ENCODE measurements at places on chromosomes 13 and 19.

GRCh38 chr13:95620825-95621498 is 23.5 kb downstream of the DZIP1 start:
- DNase-seq, result no peak

DNA sequence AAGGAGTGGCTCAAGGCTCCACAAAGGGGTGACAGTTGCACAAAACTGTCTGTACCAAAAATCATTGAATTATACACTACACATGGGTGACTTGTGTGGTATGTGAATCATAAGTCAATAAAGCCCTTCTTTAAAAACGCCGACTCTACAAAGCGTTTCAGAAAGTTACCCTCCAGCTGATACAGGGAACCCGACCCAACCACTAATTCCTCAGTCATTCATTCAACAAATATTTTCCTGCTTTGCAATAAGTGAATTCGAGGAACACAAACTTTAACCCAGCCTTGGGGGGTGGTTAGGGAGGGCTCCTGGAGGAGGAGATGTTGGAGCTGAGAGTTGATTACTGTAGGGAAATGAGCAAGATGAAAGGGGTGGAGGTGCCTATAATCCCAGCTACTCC is 32.0 kb downstream of the LTBP4 start:
- DNase-seq, result no peak

- no peak for DNase-seq
Measured at GRCh38 chr13:89923736-89924135, 1423.8 kb upstream of the MIR17HG start.

GRCh38 chr19:30557927-30558557 is 185.9 kb downstream of the ZNF536 start:
- no peak for DNase-seq

GRCh38 chr13:47170971-47171370 is 274.1 kb upstream of the HTR2A start:
- DNase-seq, result no peak

DNA sequence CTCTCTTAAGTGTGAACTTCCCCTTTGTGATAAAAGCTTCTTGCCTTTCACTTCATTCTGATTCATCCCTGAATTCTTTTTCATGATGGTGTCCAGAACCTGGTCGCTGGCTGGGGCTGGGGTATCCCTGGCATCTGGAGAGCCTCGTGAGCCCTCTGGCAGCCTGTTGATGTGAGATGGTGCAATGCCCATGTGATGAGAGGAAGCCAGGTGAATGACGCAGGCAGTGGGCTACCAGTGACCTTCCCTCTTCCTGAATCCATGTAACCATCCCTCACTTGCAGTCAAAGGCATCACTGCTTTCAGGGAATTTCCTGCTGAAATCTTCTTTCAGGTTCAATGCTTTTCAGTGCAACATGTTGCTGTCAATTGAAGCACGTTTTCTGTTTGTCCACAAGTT is 158.6 kb upstream of the SLC10A2 start:
- DNase-seq, result no peak

- no peak for DNase-seq
Measured at GRCh38 chr13:74203576-74203975, 69.4 kb upstream of the KLF12 start.

GRCh38 chr13:41916173-41916954 is 44.5 kb downstream of the VWA8 start:
- no peak for DNase-seq

- DNase-seq, result no peak
Measured at GRCh38 chr19:4152241-4152998, 1.0 kb upstream of the CREB3L3 start.

GRCh38 chr13:79457948-79458347 is 23.0 kb upstream of the NDFIP2 start:
- DNase-seq, result no peak

DNA sequence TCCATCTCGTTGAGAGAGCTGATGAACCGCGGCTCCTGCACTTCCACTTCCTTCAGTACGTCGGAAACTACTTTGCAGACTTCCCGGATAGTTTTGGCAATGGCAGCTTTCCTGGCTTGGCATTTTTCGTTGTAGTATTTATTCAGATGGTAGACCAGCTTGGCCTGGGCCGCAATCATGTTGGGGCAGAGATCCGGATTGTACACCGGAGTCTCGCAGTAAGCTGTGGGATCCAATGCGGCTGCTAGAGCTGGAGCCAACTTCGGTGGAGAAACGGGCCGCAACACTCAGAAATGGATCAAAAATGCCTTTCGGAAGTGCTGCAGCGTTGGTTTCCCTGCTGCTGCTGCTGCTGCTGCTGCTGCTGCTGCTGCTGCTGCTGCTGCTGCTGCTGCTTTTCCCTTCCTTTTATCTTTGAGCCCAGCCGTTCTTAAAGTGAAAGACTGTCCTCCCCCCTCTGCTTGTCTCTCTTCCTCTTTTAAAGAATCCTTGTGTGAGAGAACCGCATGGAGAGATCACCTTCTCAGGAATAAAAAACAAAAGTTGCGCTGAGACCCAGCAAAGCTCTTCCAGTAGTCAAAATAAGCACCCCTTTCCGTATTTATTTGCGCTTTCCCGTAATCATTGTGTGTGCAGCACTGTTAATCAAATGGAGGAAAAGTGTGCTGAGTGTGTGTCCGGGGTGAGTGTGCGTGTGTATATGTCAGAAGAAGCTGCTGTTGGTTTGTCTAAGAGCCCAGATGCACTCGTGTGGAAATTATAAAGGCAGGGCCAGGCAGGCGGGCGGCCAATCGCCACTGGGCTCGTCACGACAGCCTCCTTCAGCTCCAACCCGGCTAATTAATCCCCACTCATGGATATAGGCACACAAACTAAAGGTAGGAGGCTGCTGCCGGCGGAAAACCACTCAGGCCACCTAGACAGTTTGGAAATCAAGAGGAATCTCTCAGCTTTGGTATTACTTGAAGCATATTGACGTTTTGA is at the start of gene MAB21L1:
Gene MAB21L1 (minus strand): TSS at position 730 of the 984 bp plus-strand sequence. CDS start 551 bp downstream, at position 179.
- peak; percentile 19 for DNase-seq

GRCh38 chr13:113647351-113648215 is 10.4 kb downstream of the ATP4B start:
- DNase-seq, result peak; percentile 83

DNA sequence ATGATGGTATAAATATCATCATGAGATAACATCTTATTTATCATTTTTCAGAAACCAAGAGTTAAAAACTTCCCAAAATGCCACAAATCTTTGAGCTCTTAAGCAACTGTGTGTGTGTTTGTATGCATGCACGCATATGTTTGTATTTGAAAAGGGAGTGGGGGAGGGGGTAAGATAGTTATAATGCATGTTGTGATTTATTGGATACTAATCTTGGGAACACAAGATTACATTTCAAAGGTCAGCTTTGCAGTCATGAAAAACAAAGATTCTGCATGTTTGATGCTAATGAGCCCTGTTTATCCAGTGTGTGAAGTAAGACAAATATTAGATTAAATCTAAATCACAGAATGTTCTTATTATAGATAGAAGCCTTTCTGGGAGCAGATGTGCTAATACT is 355.9 kb downstream of the DCT start:
- DNase-seq, result no peak

DNA sequence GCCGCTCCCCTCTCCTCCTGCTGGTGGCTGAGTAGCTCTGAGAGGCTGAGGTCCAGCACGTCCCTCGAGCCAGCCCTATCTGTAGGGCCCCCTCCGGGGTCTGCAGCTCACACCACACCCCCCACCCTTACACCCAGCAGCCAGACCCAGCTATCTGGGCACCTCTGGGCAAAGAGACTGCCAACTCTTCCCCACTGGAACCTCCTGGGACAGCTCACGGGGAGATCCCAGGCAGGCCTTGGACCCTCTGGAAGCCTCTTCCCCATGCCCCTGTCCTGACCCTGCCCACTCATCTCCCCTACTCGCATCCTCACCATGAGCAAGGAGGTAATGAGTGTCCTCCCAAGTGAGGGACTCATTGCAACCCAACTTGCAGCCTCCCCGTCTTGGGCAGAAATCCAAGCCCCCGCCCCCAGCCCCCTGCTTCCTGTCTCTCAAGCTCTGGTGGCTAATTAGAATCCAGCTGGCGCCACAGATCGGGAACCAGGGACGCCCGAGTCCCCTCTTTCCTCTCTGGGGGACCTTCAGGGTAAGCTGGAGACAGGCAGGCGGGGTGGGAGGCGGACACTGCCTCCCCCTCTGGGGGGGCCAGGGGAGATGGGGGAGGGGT is 22.1 kb downstream of the ADGRL1 start:
- no peak for DNase-seq

- DNase-seq, result no peak
Measured at GRCh38 chr13:75362026-75362425, 119.9 kb downstream of the TBC1D4 start.

DNA sequence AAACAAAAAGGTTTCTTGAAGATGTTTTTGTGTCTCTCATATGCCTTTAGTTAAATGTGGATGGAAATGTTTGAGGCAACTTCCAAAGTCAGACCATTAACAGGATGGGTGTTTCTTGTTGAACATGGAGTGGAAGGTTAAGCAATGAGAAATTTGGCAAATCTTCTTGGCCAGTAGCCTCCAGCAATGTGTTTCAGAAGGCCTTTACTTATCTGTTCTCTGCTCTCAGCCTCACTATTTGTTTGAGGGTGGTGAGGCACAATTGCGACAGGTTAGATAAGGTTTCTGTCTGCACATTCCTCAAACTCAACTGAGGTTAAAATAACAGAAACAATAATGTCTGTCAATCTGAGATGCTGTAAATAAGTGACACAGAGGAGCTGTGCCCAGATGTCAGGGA is 1019.0 kb downstream of the DIAPH3 start:
- DNase-seq, result no peak

DNA sequence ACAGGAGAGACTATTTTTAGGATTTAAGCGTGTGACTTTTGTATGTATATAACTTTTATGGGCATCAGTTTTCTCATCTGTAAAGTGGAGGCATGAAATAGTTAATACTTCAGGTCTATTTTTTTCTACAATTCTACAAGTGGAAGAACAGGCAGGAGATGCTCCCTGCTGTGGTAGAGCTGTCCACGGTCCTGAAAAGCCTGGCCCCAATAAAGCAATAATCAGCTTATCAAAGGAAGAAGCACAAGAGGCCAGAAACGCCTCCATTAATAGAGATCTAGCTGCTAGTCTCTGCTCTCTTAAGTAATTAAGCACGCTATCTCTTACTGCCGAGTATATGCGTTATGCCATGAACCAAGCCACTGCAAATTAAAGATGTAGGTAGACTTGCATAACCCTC is 28.0 kb upstream of the WASF3 start:
- no peak for DNase-seq

GRCh38 chr13:62292714-62293480 is 877.2 kb upstream of the PCDH20 start:
- DNase-seq, result no peak

DNA sequence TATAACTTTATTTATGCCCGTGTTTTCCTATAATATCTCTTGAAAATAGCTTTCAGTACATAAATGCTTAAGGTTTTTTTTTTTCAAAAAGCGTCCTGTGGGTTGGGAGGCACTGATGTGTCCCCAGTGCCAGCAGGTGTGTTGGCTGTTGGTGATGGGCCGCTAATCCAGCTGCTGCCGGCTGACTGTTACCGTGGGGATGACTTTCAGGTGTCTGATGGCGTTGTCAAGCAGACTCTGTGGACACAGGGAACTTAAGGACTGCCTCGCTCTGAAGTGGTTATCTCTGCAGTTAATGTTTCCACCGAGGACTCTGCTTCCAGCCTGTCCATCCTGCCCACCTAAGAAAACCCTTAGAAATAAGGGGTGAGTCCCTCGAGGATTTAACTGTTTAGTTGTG is 94.5 kb downstream of the ANKRD10 start:
- DNase-seq, result no peak

- no peak for DNase-seq
Measured at GRCh38 chr13:22848539-22849052, 332.2 kb upstream of the SGCG start.

DNA sequence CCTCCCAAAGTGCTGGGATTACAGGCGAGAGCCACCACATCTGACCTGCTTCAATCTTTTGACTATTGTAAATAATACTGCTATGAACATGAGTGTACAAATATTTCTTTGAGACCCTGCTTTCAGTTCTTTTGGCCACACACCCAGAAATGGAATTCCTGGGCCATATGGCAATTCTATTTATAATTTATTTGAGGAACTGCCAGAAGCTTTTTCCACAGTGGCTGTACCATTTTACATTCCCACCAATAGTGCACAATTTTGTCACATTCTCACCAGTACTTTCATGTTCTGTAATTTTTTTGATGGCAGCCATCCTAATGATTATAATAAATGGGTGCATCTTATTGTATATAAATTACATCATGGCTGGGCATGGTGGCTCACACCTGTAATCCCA is 13.7 kb upstream of the FCER2 start:
- no peak for DNase-seq

DNA sequence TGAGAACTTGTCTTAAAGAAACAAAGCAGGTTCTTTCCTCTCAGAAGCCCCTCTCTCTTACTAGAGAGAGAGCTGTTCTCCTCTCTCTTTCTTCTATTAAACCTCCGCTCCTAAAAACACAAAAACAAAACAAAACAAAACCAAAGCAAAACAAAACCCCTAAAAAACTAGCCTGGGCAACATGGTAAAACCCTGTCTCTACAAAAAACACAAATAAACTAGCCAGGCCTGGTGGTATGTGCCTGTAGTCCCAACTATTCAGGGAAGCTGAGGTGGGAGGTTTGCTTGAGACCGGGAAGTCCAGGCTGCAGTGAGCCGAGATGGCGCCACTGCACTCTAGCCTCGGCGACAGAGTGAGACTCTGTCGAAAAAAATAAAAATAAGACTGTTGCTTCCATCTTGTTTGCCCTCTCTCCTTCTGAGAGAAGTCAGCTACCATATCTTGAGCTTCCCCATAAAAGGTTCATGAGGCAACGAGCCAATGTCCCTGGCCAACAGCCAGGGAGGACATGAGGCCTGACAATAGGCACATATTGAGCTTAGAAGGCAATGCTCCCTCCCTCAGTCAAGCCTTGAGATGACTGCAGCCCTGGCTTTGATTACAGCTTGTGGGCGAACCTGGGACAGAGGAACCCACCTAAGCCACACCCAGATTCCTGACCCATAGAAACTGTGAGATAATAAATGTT is 17.5 kb upstream of the FLT3 start:
- DNase-seq, result no peak

DNA sequence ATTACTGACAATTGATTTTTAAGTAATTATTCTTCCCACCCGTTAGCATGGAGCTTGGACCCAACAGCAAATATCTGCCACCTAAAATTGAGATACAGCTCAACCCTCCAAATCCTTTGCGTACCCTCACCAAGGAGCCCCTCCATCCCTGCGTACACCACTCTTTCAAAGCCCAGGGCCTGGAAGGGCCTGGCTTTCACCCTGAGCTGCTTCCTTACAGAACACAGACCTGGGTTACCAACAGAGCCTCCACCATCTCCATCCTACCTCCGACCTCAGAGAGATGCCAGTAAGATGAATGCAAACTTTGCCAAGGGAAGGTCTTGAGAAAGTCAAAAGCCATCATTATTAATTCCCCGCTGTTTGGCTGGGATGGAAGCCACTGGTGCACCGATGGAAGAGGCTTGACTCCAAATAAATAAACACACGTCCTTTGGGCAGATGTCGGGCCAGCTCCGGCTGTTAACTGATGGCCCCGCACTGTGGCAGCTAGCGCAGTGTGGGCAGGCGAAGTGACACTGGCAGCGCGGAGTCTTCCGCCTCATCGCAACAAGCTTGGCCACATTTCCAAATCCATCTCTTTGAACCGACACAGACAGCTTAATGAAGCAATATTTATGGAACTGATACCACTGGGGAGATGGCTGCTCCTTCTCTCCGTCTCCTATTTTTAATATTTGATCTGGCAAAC is 150.2 kb upstream of the VSTM2B start:
- no peak for DNase-seq
